ENCODE measurements at places on chromosomes 4 and X. TPM values are rescaled to one million over a fixed set of nuclear protein-coding genes. Genes with fewer than 3 reads are reported as not detected.

- DNase-seq = no peak
Measured at GRCh38 chr4:87188048-87188447, 32.4 kb downstream of the KLHL8 start.

DNA sequence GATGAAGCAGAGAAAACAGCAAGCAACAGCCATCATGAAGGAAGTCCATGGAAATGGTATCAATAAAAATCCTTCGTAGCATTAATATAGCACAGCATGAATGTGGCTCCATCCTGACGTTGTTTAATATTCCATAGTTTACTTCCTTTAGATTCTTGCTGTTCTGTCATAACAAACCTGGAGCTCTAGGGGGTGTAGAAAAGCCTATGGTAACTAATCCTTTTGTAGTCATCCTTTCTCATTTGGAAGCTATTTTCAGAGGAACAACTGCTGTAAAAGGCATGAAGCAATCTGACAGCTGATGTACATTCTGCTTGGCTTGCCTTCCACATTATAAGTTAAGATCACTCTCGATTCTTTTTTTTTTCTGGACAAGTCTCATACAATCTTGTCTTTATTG, 914 bp downstream of the MYOZ2 start:
- no peak for DNase-seq

The SGMS2 gene
- 66.9 TPM for total RNA-seq

DNA sequence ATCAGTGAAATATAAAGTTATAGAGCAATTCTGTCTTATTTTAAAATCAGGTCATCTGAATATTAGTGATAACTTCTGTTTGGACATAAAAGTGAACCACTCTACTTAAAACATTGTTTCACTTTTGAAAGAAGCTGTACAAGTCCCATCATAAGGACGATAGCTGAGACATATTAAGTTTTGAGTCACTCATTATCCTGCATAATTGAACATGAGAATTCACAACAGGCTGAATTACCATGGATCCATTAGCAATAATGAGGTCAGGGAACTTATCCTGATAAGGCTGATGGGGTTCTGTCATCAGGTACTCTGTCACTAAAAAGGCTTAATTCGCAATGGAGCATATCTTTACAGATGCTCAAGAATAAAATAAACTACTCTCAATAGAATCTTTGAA, 80.4 kb downstream of the REELD1 start:
- DNase-seq = no peak
